Fibroblast of lung (primary cell): ENCODE measurements at places on chromosomes 11 and 22. TPM values are rescaled to one million over a fixed set of nuclear protein-coding genes. Genes with fewer than 3 reads are reported as not detected.
A peak's percentile ranks its signal among the peaks of the same experiment; 100 is the strongest.

GRCh38 chr11:34620202-34620601 lies 691 bp upstream of the EHF start:
- DNase-seq: no peak

DNA sequence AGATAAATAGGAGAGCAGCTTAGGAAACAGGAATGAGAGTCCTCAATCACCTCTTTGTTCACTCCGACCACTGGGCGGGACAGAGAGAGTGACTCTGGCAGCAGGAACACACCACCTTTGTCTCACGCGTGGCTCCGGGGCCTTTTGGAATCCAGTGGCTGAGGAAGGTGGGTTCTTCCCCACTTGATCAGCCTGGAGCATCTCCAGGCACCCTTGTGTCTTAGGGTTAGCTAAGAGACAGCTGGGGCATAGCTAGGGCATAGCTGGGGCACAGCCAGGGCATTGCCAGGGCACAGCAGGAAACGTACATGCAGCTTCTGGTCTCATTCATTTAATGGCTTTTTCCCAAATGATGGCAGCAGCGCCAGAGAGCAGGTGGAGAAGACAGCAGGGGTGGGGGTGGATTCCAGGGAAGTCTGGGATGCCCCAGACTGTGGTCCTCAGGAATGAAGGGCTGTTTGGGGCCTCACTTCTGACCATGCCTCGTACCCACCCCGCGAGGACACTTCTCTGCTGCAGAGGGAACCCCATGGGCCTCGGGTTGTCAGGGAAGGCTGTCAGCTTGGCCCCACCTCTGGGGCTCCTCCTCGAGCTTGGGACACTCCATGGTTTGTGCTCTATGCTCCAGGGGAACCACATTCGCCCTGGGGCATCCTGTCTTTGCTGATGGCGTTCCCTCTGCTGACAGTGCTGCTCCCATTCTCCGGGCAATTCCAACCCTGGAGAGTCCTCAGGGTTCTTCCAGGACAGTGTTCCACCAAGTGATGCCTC lies 30.4 kb upstream of the SHANK2 start:
- DNase-seq: no peak

GRCh38 chr22:33821290-33821689 lies 99.0 kb downstream of the LARGE1 start:
- peak; percentile 24 for DNase-seq

DNA sequence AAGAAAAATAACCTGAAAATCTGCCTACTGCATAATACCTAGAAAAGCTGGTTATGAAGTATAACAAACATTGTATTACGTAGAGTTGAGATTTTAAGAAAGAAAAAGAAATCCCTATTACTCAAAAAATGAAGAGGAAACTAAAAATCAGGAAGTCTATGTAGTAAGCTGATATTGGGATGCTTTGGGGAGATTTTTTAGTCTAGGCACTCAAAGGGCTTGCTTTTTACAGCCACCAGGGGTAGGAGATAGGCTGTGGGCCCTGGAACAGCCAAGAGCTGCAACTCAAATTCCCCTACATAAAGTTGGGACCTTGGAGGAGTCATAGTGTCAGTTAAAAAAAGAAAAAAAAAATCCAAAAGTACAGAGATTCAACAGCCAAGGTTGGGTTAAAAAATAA lies 90.4 kb downstream of the RELT start:
- no peak for DNase-seq

DNA sequence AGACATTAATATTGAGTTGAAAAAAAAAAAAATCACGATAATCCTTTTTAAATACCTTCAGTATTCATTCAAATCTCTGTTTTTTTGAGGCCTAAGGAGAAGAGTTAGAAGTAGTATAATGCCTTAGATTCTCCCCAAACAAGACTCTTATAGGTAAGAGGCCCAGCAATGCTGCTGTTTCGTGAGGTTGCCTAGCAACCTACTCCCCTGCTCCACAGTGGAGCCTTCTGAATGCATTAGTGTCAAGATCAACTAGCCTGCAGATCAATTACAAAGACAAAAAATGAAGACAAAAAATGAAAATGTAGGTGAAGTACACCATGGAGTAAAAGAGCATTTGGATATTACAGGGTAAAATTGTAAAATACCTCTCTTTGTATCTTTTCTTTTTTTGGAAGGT lies 229.8 kb upstream of the LUZP2 start:
- DNase-seq: no peak

Gene LGR4
- total RNA-seq: 2.8 and 6.4 TPM in 2 replicates

GRCh38 chr22:22810471-22810870 lies 77.1 kb upstream of the IGLL5 start:
- no peak for DNase-seq

GRCh38 chr22:24186892-24187670 lies 5.8 kb downstream of the SUSD2 start:
- DNase-seq: no peak

DNA sequence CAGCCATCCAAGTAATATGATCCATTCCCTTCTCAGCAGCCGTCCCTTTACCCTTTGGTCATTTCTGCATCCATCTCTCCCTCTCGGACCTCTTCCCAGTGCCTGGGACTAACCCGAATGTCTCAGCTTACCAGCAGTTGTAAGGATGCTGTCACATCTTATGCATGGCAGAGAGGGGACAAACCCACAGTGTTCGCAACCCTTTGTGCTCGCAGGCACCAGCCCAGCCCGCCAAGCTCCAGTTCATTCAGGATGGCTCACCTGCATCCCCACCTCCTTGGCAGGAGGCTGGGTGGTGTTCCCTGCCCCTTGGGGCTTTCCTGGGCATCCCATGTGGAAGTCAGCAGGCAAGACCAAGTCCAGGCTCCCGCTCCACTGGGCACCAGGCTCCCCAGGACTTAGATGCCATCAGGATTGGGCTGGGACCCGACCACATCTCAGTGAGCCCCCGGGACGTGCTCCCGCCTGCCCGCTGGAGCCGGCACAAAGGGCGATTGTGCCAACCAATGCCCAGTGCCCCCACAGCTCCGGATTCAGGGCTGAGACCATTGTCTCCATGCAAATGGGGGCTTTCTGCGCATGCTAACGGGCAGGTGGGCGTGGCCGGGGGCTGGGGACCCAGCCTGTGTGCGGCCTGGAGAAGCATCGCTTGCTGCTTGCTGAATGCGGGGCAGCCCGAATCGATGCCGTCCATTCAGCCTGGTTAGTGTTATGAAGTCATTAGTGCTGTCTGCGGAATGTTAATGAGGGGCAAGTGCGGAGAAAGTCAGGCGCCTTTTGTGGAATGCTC lies 108.6 kb downstream of the KCNQ1OT1 start:
- no peak for DNase-seq

- DNase-seq: no peak
Observed at GRCh38 chr11:35259529-35259928, 120.6 kb downstream of the CD44 start.

DNA sequence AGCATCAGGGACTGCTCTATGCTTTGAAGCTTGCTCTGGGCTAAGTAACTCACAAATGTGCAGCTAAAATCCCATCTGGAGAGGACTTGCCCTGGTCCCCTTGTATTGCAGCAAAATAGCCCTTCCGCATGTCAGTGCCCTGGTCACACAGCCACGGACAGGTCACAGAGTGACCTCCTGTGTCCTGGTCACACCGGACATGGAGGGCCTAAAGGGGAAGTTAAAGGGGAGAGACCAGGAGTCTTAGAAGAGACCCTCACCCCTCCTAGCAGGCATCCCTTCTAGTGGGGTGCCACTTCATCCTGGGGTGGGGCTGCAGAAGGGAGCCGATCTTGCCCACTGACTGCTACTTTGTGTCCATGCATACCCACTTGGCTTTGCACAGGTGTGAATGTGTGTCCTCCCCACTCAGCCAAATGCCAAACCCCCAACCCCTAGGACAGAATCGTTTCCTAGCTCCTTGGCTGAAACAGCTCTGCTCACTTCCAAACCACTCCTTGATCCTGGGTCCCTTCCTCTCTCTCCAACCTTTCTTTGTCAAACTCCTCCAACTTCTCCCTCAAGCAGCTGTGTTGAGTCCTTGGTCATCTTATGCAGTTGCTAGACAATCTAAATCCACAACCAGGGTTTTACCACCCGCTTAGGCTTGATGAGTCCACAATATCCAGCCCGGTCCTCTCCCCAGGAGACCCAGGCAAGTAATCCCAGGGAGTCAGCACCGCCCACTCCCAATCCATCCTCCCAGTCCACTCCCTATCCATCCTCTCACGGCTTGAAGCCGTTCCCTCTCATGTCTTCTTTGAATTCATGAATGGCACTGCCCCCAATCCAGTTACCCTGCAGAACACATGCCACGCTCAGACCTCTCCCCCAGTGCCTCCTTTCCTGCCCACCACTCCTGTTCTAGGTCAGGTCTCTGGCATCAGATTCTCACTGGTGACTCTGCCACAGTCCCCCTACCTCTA lies 3.3 kb upstream of the FXYD6 start:
- no peak for DNase-seq

Gene NAA40
- total RNA-seq: 7.2 and 9.2 TPM in 2 replicates

GRCh38 chr11:8192896-8193209 lies 24.0 kb upstream of the RIC3 start:
- no peak for DNase-seq

Gene OR4D5
- not detected in 2 replicates for total RNA-seq

DNA sequence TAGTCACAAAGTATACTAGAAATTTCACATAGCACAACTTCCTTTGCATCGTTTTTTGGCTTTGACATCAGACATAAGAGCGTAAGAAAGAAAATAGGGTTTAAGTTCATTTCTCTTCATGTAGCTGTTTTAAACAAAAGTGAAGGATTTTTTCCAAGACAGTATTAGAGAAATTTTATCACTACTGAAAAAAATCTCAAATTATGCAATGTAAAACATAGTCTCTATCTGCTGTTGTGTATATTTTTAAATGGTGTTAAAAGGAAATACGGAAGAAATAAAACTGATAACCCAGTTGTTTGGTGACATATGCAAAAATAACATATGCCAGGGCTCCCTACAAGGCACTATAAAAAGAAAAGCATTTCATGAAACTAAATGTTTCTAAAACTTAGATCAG lies 1449.4 kb downstream of the LRRC4C start:
- no peak for DNase-seq

Gene VPREB3
- total RNA-seq: not detected in 2 replicates

DNA sequence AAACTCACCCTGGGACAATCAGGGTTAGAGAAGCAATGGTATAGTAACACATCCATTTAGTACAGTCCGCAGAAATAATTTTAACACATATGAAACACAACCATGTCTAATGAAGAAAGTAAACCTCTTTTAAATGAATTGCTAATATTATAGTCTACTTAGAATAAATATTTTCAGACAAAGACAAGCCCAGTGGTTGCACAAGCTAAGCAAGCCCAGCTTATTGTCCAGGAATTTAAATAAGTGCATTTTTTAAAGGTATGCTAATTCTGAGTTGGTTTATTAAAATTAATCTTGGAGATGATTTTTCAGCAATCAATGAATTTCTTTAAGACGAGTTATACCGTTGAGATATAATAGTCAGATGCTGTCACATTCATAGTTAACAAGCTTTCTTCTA lies 118.8 kb upstream of the BLID start:
- DNase-seq: no peak

Gene MRGPRF
- 63.9 and 84.2 TPM in 2 replicates for total RNA-seq

GRCh38 chr22:49155039-49155769 lies 672.5 kb downstream of the BRD1 start:
- no peak for DNase-seq

DNA sequence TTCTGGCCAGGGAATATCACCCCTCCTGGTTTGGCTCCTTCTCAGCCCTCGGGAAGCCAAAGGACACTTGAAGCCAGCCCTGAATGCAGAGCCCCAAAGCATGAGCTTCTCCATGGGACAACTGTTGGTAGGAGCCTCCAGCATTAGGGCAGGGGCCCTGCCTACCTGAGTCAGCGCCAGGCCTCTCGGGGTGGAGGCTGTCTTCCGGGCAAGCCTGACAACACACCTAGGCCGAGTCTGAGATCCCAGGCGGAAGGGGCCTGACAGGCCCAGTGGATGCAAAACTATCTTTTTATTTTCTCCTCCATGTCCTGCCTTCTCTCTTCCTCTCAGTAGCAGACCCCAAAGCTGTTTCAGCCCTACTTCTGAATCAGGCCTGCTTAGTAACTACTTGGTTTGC lies 27.6 kb downstream of the RCOR2 start:
- DNase-seq: no peak

Gene OTOG
- total RNA-seq: not detected in 2 replicates

Gene SYT9
- total RNA-seq: not detected in 2 replicates

DNA sequence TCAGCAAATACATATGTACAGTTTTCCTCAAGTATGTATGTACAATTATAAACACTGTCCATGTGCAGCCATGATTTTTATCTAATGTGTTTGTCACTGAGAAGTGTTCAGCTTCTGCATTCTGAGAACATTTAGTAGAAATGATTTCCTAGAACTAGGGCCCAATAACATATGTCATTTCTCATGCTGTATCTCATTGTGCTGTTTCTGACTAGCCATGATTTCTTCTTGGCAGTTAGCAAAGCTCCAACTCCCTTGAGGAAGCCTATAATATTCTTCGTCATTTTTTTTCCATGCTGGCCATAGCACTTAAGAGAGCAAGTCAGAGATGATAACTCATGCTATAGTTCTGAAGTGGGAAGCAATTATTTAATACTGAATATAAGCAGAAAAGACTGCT lies 187.8 kb downstream of the DDX10 start:
- DNase-seq: no peak

Gene KRTAP5-2
- not detected in 2 replicates for total RNA-seq

GRCh38 chr22:27163162-27164137 lies 506.1 kb downstream of the MIAT start:
- no peak for DNase-seq

Gene RTN4RL2
- total RNA-seq: 0.17 and 0.26 TPM in 2 replicates

Gene LDHAL6A
- not detected in 2 replicates for total RNA-seq

GRCh38 chr11:2549876-2550605 lies 105.2 kb downstream of the KCNQ1 start:
- no peak for DNase-seq

DNA sequence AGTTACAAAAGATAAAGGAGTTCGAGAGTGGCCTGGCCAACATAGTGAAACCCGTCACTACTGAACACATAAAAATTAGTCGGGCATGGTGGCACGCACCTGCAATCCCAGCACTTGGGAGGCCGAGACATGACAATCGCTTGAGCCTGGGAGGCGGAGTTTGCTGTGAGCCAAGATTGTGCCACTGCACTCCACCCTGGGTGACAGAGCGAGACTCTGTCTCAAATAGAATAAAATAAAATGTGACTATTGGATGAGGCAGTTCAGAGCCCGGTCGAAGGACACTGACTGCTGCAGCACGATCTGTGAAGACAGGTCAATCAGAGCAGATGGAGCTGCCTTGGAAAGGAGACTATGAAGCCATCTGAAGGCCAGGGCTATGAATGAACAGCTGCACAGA lies 37.7 kb upstream of the ANO1 start:
- DNase-seq: no peak

DNA sequence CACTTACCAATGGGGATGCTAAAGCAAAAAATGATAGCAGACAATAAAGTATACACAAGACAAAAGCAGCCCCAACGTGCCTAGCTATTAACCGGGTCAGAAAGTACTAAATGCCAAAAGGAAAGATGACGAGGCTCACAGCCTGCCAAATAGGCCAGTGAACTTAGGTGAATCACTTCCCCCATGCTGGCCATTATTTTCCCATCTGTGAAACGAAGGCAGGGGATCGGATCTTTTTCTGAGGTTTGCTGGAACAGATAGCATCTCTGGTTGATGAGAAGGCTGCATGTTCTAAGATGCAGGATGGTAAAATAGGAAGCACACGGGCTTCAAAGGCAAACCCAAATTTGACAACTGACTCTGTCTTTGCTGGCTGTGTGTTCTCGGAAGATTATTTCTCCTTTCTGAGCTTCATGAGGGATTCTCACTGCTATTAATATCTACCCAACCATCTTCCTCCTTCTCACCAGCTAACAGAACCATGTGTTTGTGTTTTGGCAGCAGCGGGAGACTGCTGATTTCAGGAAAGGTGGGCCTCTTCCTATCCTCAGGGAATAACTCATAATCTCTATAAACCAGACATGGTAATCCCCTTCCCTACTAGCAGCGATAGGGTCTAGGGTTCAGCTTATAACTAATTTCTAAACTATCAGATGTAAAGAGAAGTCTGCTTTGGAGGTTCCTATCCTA lies 390.7 kb downstream of the LARGE1 start:
- DNase-seq: peak; percentile 2
